ENCODE measurements at places on chromosomes 1 and 21.
A peak's percentile ranks its signal among the peaks of the same experiment; 100 is the strongest.

- no peak for DNase-seq
These were observed 3.6 kb upstream of the NFIA start for GRCh38 chr1:61078618-61079295.

DNA sequence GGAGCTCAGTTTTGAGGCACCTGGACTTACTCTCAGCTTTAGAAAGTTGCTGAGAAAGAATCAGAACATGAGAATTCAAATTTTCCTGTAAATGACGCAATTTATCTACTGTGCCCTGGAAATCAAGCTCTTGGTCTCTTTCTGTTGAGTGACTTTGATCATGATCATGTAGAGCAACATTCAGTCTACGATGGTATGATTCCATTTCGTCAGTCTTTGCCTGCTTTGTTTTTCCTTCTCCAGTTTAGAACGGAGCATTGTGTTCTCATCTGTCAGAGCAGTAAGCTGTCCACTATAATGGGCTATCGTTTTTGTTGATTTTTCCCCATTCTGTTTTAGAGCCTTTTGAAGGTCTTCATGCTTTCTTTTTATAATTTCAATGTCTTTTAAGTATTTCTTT, 20.7 kb downstream of the SFT2D2 start:
- DNase-seq: no peak

DNA sequence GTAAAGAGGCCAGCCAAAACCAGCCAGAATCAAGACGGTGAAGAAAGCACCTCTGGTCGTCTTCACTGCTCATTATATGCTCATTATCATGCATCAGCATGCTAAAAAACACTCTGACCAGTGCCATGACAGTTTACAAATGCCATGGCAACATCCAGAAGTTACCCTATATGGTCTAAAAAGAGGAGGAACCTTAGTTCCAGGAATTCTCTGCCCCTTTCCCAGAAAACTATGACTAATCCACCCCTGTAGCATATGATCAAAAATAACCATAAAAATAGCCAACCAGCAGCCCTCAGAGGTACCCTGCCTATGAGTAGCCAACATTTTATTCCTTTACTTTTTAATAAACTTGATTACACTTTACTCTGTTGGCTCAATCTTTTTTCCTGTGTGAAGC, 34.2 kb upstream of the PBX1 start:
- DNase-seq: no peak

GRCh38 chr1:19612530-19612929, 31.6 kb upstream of the NBL1 start:
- no peak for DNase-seq

DNA sequence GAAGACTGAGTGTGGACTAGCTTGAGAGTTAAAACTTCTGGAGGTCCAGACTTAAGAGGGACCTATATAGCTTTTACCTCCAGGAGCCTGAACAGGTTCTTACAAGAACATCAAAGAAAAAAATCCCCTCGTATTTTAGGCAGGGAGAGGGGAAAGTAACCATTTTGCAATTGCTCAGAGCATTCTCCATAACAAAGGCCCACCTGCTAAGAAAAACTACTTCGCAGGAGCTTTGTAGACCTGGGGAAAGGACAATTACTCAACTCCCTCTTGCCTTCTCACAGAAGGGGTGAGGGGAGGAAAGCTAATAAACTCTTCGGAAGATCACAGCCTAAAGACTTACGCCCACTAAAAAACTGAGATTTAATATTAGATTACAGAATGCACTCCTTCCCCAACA, 86.3 kb downstream of the RERE start:
- DNase-seq: no peak

GRCh38 chr1:172144445-172145061, 275.9 kb upstream of the C1orf105 start:
- DNase-seq: no peak

GRCh38 chr1:98949621-98950020, 55.0 kb downstream of the PLPPR5 start:
- no peak for DNase-seq

DNA sequence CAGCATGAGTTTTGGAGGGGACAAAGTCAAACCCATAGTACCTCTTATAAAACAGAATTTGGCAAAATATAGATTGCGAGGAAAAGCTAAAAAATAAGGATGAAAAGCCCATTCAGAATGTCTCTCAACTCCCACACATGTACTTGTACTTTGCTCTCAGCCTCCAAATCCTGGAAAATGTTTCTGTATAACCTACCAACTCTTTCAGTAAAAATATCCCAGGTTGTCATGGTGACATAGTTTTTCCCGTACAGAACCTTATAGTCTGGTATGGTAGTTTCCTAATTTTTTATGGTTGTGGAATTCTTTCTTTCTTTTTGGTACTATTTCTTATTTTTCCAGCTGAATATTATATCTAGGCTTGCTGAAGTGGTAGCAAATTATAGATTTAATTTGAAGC, 15.5 kb upstream of the RPS6KC1 start:
- DNase-seq: no peak

DNA sequence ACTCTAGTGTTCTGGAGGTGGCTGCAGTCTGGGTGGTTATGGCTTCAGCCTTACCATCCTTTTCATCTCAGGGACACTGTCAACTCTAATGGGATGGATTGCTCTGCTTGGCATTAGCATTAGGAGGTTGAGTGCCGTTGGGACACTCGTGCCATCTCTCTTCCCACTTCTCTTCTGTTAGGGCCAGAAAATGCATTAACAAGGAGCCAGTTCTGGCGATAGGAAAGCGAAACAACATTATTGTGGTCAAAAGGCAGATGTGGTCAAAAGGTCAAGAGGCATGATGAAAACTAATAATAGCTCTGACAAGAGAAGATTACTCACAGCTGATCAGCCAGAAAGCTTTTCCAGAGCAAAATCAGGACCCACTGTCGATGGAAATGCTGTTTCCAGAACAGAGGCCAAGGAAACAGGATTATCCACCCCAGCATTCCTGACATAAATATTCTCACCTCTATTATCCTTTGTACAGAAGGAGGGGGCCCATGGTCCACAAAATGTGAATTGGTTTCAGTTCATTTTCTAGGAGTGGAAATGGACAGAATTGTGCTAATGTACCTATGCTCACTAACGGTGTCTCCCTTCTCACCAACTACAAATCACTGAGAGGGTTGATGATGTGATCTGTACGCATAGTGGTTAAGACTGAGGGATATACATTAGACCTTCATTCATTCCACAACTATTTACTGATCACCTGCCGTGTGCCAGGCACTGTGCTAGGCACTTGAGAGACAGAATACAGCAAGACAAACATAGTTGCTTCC, 72.0 kb downstream of the ST6GALNAC5 start:
- no peak for DNase-seq

DNA sequence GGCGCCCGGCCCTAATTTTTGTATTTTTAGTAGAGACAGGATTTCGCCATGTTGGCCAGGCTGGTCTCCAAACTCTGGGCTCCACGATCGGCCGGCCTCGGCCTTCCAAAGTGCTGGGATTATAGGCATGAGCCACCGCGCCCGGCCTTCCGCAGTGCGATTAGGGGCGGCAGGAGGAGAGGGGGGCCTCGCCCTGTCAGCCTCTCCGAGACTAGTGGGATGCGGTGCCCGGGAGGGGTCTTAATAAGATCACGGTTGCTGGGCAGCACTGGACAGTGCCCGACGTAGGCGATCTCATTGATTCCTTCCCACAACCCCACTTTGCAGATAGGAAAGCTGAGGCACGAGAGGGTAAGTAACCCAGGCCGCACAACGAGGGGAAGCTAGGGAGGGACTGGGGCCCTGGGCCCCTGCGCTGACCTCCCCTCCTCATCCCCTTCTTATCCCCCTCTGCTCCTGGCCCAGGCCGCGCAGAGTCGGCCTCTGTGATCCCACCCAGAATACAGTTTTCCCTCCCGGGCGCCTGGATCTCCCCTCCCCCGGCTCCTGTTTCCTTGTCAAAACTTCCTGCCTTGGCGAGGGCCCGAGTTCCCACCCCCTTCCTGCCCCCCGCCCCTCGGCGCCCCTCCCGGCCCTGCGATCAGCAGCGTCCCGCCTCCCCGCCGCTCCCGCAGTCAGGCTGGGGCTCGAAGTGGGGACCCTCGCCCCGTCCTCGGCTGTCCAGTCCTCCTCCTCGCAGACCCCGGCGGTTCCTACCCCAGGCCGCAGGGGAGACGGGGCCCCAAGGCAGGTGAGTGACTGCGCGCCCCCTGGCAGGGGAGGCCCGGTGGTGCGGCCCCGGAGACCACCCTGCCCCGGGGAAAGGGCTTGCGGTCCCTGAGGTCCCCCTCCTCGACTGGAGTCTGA, at the start of gene PEAR1:
TSS of gene PEAR1 (plus strand) at position 671 of the 906 bp plus-strand sequence. CDS start 10,209 bp downstream, outside the sequence.
- no peak for DNase-seq

- peak; percentile 54 for DNase-seq
These were observed 1.2 kb downstream of the AGPAT3 start for GRCh38 chr21:43866260-43866629.

- DNase-seq: no peak
These were observed 28.3 kb upstream of the CYP4B1 start for GRCh38 chr1:46770541-46770940.

GRCh38 chr1:65359888-65360287, 50.5 kb downstream of the DNAJC6 start:
- DNase-seq: no peak

GRCh38 chr1:9960706-9961562, 17.7 kb downstream of the NMNAT1 start:
- peak; percentile 15 for DNase-seq

GRCh38 chr1:97046765-97047420, 325.3 kb downstream of the PTBP2 start:
- DNase-seq: no peak

DNA sequence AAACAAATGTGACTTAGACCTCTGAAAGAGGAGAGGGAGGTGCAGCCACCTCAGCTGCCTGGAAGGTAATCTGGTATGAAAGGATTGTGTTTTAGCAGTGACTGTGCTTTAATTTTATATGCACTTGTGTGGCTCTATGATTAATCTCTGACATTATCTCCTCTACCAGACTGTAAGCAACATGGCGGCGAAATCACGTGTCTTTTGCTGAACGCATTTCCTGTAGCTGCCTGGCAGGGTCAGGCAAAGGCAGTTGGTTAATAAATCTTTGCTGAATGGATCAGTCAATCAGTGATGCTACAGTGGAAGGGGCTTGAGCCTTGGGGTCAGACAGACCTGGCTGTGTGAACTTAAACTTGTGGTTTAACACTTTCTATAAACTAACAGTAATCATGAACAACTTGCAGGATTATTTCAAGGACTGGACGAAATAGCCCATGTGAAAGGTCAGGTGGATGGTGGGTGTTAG, 96.9 kb downstream of the ADSS2 start:
- no peak for DNase-seq

DNA sequence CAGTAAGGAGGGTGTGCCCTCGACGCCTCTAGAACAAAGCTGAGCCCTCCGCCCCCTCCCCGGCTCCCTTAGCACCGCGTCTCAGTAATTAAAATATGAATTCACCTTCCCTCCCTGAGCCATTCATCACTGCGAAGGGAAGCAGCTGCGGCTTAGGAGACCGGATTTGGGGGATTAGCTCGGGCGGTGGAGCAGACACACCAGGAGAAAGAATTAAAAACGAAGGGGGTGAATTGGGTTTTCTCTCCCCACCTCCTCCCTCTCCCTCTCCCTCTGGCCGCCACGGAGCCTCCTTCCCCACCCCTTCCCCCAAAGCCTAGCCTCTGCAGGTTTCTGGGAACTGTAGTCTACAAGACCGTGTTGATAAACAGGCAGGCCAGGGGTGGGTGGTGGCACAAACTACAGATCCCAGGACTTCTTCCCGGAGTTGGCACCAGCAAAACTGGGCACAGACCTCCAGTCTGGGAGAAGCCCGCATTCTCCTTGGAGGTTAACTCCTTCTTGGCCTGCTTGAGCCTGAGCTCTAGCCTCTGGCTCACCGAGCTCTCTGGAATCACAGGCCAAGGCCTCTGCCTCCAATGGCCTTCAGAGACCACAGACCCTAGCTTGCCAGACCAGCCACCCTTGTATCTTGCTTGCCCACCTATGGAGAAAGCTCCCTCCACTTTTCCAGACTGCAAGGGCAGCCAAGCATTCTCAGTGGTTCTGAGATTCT, 10.8 kb downstream of the BLACAT1 start:
- no peak for DNase-seq

- no peak for DNase-seq
These were observed 3.0 kb downstream of the PARP1 start for GRCh38 chr1:226404904-226405222.

GRCh38 chr1:54809496-54810074, 8.5 kb upstream of the TTC22 start:
- DNase-seq: no peak

GRCh38 chr1:114108751-114109255, 44.9 kb downstream of the SYT6 start:
- DNase-seq: no peak

DNA sequence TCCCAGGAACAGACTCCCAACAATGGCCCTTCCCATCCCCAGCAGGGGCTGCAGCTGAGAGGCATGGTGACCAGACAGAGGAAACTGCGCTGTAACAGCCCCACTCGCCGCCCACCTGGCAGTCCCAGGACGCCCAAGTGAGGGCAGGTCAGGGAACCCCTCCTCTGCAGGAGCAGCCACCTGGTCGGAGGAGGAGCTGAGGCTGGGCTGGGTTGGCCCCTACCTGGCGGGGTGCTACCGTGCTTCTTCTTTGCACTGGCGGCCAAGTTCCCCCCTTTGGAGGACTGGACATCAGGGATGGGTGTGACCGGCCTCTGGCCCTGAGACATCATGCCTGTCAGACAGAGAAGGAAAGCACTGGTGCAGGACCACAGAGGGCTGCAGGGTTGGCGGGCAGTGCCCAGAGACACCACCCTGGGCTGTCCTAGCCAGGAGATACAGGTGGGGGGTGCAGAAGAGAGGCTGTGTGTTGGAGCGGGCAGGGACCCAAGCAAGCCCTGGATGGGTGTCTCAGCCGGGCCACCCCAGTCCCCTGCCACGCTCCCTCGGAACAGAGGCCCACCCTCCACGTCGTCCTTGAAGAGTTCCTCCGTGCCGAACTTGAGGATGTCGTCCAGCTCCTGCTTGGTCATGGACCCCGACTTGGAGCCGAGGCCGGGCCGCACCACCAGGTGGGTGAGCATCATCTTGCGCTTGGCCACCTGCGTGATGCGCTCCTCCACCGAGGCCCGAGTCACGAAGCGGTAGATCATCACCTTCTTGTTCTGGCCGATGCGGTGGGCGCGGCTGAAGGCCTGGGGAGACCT, 51.6 kb downstream of the CHD5 start:
- DNase-seq: no peak

- no peak for DNase-seq
These were observed 58.5 kb downstream of the UMODL1 start for GRCh38 chr21:42129300-42130266.

DNA sequence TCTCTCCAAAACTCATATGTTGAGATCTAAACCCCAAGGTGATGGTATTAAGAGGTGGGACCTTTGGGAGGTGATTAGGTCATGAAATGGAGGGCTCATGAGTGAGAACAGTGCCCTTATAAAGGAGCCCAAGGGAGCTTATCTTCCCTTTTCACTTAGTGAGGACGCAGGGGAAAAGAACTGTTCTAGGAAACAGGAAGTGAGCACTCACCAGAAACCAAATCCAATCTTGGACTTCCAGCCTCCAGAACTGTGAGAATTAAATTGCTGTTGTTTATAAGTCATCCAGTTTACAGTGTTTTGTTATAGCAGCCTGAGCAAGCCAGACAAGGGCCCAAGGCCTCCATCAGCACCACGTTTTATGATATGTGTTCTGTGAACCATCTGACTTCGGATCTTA, 60.3 kb upstream of the LRRC8D start:
- no peak for DNase-seq

- DNase-seq: no peak
These were observed 297.0 kb upstream of the NCAM2 start for GRCh38 chr21:20701235-20701634.

GRCh38 chr1:64231153-64231552, 27.7 kb downstream of the UBE2U start:
- no peak for DNase-seq

Data from HEK293T (cell line).